ENCODE measurements at places on chromosomes 5 and 9. TPM values are rescaled to one million over a fixed set of nuclear protein-coding genes. Genes with fewer than 3 reads are reported as not detected.

UBE2QL1 gene
- not detected for total RNA-seq

ABLIM3 gene
- total RNA-seq = 64.7 TPM

GRXCR2 gene
- total RNA-seq = not detected

CDH12 gene
- total RNA-seq = not detected

SLC34A1 gene
- not detected for total RNA-seq

RNF14 gene
- total RNA-seq = 31.4 TPM

ANXA2R gene
- total RNA-seq = 1.6 TPM

MARCOL gene
- not detected for total RNA-seq

ZDHHC21 gene
- total RNA-seq = 1.6 TPM

ZCCHC7 gene
- total RNA-seq = 8.9 TPM

ARID3C gene
- not detected for total RNA-seq

MYOZ3 gene
- total RNA-seq = 1.8 TPM

PCDHB5 gene
- total RNA-seq = 0.84 TPM

TIMD4 gene
- total RNA-seq = not detected

DMRT2 gene
- total RNA-seq = not detected

RNF183 gene
- total RNA-seq = not detected

All from bronchus fibroblast of lung (primary cell).